ENCODE measurements at places on chromosomes 3 and 15. TPM values are rescaled to one million over a fixed set of nuclear protein-coding genes. Genes with fewer than 3 reads are reported as not detected.

GPR27 gene
- 0.19 TPM for total RNA-seq

ARHGAP31 gene
- total RNA-seq, result 61.2 TPM

TNNC1 gene
- total RNA-seq, result not detected

SLCO3A1 gene
- total RNA-seq, result 21.8 TPM

EAF1 gene
- total RNA-seq, result 24.5 TPM

CLDN18 gene
- total RNA-seq, result not detected
